AG08395 (cell line): ENCODE measurements at places on chromosomes 3 and 15.

GRCh38 chr15:44261007-44261706 lies 27.4 kb upstream of the GOLM2 start:
- DNase-seq: no peak

DNA sequence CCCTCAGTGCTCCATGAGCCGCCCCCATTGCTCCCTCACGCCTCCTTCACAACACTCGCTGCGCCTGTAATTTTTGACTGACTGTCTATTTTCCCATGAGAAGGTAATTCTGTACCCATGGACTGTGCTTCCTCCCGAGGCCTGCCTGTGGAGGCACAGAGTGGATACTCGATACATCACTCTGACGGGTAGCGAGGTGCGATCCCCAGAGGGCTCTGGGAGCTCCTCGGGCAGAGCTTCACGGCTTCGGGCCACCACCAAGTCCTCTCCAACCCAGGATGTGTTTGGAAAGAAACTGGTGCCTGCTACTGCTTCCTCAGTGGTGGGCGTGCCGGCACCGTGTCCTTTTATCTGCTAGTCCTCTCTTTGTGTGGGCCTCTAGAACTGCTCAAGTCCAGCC lies 108.6 kb upstream of the DLG1 start:
- DNase-seq: no peak

DNA sequence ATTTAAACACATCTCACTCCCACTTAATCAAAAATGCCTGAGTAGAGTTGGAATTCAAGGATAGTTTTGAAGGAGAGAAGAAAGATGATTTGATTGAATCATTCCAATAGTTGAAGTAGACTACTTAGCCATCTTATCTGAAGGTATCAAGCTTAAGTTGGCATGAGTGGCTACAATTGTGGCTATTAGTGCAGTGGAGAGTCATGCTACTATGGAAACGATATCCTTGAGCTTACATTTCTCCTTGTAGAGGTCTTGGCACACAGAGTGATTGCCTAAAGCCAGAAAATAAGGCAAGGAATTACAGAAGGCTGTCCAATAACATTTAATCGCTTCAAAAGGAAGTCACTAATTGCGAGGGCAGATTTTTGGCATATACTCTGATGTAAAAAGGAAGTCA lies 1022.7 kb downstream of the IGSF11 start:
- no peak for DNase-seq

- peak; percentile 84 for DNase-seq
Measured at GRCh38 chr3:51967384-51968169, at the start of gene PCBP4. Gene PCBP4 (minus strand): TSS chr3:51967454. CDS start chr3:51961240, 6,214 bp downstream.

DNA sequence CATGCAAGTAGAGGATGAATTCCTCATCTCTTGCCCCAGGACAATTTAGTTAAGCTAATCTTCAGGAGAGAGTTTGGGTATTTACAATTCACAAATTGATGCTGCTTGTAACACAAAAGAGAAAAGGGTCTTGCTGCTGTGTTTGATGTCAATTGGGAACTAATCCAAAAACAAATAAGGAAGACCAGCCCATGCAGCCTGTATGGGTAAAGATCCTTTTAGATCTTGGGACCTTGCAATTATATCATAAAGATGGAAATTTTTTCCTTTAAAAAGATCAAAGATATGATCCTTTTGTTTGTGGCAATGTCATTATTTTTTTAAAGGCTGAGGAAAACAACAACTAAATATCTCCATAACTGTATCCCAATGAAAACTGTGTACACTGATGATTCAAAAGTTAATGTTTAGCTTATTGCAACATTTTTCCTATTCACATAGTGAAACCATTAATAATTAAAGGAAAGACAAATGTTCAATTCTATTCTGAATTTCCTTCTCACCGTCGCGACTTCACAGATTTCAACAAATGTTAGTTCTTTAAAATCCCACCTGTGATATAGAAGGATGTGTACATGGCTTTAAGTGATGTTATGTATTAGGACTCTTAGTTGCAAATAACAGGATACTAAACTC lies 40.2 kb downstream of the TMEM212 start:
- DNase-seq: no peak
